PC-3 (cell line): ENCODE measurements at places on chromosomes 7 and 10.

DNA sequence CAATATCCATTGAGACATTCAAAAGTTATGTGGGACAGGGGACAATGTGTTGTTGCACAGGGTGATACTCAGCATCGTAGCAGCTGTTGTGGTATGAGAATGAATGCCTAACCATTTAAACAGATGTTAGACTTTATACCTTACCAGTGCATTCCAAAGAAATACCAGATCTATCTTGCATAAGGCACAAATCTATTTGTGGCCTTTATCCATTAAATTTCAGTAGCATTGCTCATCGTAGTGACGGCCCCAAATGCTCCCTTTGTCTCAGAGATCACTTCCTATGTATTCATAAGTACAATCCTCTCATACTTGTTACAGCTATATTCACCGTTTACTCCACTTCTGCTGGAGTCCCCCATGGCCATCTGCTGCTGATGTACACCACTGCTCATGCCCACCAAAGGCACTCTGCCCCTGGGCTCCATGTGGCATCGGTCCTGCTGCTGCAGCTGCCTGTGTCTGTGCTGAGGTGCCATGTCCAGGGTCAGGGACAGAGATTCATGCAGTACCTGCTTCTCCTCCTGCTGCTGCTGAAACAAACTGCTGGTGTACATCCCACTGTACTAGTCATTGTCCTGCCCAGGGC is 96.3 kb downstream of the CPED1 start:
- DNase-seq = peak; percentile 92

GRCh38 chr10:28496481-28496961 is 36.4 kb upstream of the WAC start:
- peak; percentile 38 for DNase-seq

GRCh38 chr10:79563426-79563825 is 3.2 kb upstream of the SFTPA2 start:
- no peak for DNase-seq

DNA sequence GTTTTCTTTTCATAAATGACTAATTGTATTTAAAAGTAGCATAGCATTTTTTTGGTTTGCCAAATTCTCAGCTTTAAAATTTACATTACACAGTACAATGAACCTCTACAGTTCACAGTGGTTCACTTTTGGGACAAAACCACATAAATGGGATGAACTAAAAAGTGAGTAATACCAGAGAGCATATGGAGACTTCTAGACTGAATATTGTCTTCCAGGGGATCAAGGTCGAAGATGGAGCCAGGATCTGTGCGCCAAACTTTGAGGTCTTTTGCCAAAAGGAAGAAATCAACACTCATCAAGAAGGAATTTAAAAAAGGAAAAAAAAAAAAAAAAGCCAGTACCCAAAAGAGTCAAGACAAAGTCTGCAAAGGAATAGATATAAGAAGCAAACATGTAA is 87.5 kb downstream of the NEBL start:
- no peak for DNase-seq

DNA sequence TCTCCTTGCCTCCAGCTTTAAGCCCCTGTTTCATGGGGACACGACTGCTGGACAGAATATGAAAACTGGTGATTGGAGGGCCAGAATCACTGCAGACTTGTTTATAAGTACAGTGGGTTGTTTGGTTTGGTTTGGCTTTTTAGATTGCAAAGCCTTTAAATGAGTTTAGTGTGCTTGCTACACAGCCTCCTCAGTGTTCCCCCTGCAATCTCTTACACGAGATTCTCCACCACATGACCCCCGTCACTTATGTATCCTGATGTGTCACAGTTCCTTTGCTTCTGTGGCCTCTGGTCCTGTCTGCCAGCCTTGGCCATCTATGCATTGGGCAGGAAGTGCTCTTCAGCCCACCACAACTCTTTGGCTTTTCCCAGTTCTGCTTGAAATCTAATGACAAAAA is 103.7 kb upstream of the ANKRD1 start:
- DNase-seq = no peak

DNA sequence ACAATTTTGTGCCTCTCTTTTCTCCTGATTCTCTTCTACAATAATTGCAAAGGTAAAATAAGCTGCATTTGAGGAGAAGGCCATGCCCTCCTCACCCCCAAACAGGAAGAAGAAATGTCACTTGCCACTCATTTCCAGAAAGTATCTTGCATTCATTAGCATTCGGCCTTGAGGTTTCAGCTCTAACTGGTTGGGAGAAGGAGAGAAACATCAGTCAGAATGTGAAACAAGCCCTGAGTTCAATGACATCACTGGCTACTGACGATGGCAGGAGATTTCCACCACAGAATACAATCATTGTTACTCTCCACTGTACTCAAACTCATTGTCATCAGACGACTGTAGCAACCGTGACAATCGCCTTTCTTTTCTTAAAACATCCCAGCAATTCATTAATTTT is 72.8 kb downstream of the PRKCQ start:
- DNase-seq = no peak

DNA sequence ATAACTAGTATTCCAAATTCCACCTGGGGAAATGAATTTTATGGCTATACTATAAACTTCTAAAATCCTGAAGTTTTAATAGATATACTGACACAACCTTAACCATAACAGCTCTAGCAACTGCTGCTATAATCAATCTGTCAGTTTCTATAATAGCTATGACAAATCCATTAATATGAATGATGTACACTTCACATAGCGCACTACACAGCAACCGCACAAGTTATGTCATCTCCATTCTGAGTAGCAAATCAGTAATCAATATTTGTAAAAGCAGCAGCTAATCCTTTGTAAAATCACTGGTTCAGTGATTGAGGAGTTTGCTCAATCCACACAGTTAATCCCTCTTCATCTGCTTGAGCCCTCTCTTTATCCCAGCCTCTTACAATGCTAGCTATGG is 105.3 kb downstream of the SKAP2 start:
- no peak for DNase-seq

DNA sequence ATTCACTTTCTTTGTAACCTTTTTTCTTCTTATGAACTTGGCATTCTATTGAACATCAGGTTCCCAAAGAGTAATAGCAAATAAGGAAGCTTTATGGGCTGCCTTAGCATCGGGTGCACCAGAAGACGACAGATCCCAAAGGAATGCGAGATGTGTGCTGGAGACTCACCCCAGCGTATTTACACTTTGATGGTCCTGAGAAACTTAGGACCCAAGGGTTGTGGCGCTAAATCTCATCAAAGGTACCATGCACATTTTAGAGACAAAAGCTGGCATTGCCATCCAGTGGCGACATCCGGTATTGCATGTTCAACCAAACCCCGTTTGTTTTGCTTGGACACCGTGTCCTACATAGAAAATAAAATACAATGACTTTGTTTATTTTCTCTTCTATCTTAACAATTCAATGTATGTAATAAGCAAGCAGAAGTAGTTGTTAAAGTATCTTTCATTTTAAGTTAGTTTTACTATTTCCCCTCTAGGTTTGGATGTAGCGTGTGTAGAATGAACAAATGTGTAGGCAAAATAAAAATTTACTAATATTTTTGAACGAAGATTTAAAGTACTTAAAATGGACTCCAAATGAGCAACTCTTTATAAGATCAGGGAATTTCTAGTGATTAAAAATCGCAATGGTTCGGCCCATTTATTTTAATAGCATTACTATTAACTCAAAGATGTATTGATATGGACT is 1154.8 kb downstream of the GATA3 start:
- DNase-seq = peak; percentile 66

DNA sequence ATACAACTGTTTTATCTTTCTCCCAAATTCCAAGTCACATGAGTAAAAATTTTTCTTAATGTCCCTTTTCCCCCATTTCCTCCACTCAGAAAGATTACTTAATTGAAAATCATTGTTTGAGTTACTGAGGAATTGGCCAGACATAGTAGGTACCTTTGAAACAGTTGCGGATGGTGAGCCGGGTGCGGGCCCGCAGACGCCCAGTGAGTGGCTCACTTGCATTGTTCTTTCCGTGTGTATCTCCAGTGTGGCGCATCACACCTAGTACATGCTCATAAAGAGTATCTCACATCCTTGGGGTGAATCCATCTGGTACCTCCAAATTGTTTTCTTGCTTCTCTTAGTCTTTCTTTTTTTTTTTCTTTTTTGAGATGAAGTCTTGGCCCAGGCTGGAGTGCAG is 14.3 kb downstream of the TRRAP start:
- no peak for DNase-seq

- DNase-seq = no peak
Measured at GRCh38 chr7:33193308-33193864, 64.0 kb downstream of the BBS9 start.

GRCh38 chr10:103733045-103733419 is 122.3 kb downstream of the SH3PXD2A start:
- DNase-seq = no peak

- DNase-seq = peak; percentile 11
Measured at GRCh38 chr7:94856643-94857042, 50.8 kb upstream of the PPP1R9A start.

DNA sequence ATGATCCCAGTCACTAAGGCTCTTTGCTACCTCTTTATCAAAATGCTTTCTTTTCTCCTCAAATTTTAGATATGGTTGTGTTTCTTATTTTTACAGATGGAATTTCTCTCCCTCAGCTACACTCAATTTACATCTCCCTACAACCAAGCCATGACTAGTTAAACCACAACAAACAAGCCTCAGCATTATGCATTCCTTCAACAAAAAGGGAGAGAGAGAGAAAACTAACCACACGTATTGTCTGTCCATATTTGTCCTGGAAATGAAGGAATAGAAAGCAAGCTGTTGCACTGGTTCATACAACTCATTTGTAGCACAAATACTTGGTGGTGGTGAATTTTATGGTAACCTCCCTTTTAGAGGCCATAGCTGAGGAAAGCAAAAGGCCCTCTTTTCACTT is 286.4 kb downstream of the AHR start:
- DNase-seq = peak; percentile 5

GRCh38 chr7:29885626-29886025 is 79.3 kb downstream of the WIPF3 start:
- DNase-seq = no peak

DNA sequence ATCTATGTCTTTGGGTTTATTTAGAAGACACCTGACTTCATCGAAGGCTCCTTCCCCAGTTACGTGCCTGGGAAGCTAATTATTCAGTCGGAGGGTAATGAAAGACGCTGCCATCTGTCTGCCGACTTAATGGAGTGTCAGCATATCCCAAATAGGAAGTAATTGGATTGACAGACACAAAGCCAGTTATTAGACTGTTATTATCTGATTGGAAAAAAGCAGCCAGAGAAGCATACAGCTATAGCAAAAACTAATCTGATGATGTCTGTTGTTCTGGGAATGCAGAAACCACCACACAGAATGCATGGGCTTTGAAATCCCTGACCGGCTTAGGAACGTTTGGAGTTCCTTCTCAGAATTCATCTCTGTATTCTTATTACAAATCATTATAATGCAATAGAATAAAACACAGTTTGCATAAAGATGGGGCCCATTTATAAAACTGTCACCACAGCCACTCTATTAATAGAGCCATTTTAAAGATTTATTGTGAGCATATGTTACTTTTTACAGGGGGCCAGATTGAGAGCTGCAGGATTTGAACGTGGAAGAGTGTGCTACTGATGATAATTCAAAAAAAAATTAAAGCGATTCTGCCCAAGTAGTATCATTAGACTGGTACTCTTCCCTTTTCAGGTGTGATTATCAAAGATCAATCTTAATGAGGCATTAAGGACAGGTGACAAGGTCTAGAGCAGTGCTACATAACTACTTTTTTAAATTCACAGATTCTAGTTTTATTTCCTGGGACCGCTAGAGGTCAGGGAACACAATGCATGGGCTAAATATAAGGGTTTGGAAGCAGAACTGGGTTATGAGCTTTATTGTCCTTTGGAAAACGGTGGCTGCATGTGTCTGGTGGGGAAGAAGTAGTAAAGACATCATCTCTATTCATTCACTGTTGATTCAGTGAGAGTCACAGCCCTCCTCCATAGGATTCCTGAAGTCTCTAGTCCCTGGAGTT is 330.1 kb upstream of the LRGUK start:
- no peak for DNase-seq

GRCh38 chr10:31359979-31360378 is 41.0 kb downstream of the ZEB1 start:
- DNase-seq = peak; percentile 45

GRCh38 chr7:101137651-101138212 is 10.8 kb downstream of the SERPINE1 start:
- DNase-seq = no peak

DNA sequence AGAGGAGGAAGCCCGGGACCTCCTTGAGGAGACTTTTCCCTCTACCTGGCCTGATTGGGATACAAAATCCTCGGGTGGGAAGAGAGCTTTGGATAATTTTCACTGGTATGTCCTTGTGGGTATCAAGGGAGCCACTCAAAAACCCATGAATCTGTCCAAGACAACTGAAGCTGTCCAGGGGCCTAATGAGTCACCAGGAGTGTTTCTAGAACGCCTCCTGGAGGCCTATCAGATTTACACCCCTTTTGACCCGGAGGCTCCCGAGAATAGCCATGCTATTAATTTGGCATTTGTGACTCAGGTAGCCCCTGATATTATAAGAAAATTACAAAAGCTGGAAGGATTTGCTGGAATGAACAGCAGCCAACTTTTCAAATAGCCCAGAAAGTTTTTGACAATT is 38.6 kb downstream of the ZNF25 start:
- DNase-seq = no peak

GRCh38 chr10:62085821-62086220 is 182.8 kb downstream of the RTKN2 start:
- no peak for DNase-seq

- no peak for DNase-seq
Measured at GRCh38 chr7:93146036-93146435, 2.1 kb downstream of the SAMD9L start.

DNA sequence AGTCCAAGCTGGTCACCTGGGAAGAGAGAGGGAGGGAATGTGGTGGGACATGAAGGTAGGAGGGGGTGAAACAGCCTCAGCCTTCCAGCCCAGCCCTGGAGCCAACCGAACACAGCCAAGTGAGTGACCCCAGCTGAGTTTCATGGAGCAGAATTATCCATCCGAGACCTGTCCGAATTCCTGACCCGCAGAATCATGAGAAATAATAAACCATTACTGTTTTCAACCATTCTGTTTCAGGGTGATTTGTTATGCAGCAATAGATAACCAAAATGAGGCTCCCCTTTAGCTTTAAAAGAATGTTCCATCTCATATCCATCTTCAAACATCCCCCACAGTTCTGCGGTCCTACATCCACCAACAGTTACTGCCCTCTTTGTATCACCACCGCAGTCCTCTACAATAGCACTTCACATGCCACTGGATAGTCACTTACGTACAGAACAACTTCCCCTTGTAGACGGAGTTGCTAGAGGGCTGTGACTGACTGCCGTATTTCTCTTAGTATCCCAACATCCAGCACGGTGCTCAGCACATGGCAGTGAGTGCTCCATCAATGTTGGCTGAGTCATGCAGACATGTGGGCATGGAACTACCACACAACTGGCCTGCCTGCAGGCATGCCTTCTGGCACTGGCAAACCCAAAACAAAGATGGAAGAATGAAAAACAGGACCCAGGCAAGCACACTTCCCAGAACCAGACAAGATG is 18.5 kb downstream of the KIAA1549 start:
- no peak for DNase-seq

DNA sequence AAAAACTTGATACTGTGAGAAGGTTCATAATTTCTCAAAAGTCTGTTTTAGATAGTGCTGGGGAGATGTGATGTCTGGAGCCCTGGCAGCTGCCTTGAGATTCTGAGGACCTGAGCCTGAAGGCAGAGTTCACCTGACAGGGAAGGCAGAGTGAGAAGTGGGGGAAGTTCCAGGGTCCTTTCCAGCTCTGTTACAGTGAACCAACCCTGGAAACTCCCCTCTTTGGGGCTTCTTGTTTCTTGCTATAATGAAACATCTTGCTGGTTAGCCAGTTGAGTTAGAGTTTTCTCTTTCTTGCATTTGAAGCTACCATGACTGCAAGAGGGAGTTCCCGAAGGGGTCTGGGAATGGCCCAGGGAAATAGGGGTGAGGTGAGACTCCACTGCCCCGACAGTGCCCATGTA is 158.9 kb upstream of the TNRC18 start:
- DNase-seq = no peak
